ENCODE measurements at places on chromosomes 1 and 21.

DNA sequence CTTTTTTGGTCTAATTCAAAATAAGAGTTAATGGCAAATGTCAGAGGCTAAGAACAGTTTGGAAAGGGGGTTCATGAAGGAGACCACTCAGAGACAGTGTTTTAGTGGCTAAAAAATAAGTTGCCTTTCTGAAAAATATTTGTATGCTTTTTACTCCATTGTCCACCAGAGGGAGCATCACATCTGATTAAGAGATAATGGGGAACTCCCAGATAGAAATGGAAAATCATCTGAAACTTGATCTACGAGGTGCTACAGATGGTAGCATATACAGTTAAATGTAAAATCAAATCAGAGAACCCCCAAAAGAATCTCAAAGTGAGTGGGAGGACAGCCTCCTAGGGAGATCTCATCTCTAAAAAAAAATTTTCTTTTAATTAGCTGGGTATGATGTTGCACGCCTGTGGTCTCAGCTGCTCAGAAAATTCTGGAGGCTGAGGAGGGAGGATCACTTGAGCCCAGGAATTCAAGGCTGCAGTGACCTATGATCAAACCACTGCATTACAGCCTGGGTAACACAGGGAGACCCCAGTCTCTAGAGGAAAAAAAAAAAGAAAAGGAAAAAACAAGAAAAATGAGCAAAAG is 9.7 kb downstream of the SMYD3 start:
- no peak for DNase-seq

GRCh38 chr1:172414331-172414730 is 6.2 kb upstream of the C1orf105 start:
- no peak for DNase-seq

DNA sequence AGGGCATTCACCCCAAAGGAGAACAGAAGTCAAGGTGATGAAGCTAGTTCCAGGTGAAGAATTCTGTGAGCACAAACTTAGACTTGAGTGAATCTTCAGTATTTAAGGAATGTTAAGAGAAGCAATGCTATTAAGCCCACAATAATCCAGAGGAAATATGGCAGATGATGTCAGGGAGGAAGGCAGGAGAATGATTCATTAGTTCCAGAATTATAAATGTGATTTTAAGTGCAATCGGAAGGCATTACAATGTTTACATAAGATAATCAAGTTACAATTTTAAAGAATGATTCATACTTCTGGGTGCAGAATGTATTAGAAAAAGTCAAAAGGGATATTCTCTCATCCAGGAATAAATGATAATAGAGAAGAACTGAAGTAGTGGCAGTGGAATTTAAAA is 545.2 kb upstream of the BRINP3 start:
- no peak for DNase-seq

DNA sequence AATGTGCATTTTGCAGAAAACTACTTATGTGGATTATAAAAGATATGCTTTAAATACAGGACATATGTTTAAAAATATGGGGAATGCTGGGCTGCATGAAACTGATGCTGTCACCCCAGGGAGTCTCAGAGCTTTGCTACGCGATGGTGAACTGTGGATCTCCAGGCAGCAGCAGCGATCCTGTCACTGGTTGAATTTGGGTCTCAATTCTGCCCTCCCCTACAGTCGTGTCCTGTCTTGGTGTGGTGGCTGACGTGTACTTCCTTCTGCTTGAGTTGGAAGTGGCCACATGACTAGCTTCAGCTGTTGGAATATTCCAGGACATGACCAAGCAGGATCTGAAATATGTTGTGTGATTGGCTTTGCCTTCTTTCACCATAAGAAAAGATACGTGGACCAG is 222.9 kb upstream of the AJAP1 start:
- DNase-seq: no peak

DNA sequence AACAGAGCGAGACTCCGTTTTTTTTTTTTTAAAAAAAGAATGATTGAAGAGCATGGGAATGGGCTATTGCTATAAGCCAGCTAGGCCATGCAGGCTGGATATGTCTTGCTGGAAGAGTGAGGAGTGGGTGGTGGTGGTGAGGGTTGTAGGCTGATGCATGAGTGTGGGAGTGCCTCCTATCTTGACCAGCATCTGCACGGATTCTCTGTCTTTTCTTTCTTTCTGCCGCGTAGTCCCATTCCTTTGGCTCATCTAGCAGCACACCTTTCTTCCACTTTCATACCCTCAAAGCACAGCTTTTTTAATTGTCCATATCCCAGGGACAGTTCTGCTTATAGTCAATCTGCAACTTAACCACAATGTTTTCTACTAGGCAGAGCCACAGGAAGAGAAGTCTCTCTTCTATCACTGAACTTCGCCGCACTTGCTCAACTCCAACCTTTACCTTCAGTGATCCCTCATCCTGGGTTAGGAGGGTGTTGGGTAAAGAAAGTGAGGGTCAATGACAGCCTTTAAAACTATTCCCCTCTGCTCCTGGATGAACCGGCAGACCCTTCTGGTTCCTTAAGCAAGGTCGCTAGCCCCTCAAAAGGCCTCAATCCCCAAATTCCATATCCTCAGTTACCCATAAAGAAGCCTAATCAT is 15.2 kb downstream of the ADCY10 start:
- no peak for DNase-seq
